ENCODE measurements at places on chromosomes 7 and 10.

- no peak for DNase-seq
Measured at GRCh38 chr7:77935652-77936348, 137.2 kb downstream of the PHTF2 start.

GRCh38 chr10:71582506-71583475 lies 136.8 kb downstream of the C10orf105 start:
- DNase-seq: no peak

- peak; percentile 19 for DNase-seq
Measured at GRCh38 chr10:72228318-72228751, 12.3 kb upstream of the ASCC1 start.

DNA sequence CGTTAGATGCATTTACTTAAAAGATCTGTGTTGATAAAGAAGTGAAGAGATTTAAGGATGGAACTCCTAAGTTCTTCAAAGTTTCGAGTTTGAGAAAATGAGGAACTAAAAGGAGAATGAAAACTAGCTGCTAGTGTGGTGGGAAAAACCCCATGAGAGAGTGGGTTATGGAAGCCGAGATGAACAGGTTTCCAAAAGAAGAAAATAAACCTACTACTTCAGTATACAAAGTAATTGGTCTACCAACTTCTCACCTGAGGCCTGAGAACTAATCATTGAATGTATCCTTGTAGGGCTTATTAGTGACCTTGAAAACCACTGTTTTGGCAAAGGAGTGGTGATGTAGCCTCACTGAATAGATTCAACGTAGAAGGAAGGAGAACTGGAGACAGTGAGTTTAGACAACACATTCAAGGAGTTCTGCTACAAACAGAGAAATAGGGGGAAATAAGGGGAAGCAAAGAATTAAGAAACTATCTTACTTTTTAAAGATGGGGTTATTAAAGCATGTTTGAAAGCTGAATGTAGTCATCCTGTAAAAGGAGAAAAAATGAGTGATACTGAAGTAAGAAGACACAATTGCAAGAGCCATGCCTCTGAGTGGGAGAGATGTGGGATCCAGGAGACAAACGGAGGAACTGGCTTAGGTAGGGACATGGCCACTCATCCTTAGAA lies 50.8 kb downstream of the CH25H start:
- no peak for DNase-seq

DNA sequence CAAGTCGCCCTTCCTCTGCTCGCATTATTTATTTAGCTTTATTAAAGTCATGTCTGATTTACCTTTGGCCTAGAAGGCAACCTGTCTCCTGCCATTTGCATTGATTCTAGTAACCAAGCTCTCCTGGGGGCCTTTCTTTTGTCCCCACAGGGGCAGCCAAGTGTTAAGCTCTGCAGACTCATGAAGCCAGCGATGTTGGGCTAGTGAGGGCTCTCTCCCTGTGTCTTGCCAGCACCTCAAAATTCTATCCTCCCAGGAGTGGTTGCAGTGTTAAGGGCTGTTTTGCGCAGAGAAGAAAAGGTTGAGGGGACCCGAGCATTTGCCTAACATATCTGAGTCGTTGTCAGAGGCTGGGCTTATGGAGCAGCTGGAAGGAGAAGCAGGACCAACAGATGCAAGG lies 61.9 kb downstream of the AOC1 start:
- no peak for DNase-seq

- no peak for DNase-seq
Measured at GRCh38 chr7:138833596-138833995, 35.6 kb upstream of the ATP6V0A4 start.
